A549 treated with Hydrocortisone at 1 μM for 4 hours (cell line): ENCODE measurements at places on chromosomes 6 and 20. TPM values are rescaled to one million over a fixed set of nuclear protein-coding genes. Genes with fewer than 3 reads are reported as not detected.

Gene BHLHE23
- not detected in 5 replicates for total RNA-seq

Gene GHRH
- total RNA-seq, result not detected in 5 replicates

Gene DEFB113
- not detected in 5 replicates for total RNA-seq

Gene ADGRF1
- total RNA-seq, result 0.05 TPM in 1 of 5 replicates, not detected in the others

Gene RAB32
- total RNA-seq, result 32.5 to 46.2 TPM (median 42.2 TPM) in 5 replicates

Gene MLN
- not detected in 5 replicates for total RNA-seq

Gene SRF
- total RNA-seq, result 13.9 to 17.0 TPM (median 15.7 TPM) in 5 replicates

Gene UNC5CL
- total RNA-seq, result 0.49 to 0.76 TPM (median 0.52 TPM) in 5 replicates

Gene TENT5A
- 0.85 to 1.3 TPM (median 1.0 TPM) in 5 replicates for total RNA-seq

Gene EDN1
- total RNA-seq, result 36.3 to 45.1 TPM (median 38.8 TPM) in 5 replicates

Gene KCNK15
- 0.31 to 0.72 TPM (median 0.53 TPM) in 5 replicates for total RNA-seq

Gene CCDC170
- total RNA-seq, result 0.03 to 0.12 TPM (median 0.08 TPM) in 4 of 5 replicates, not detected in the other

Gene KPNA5
- total RNA-seq, result 1.00 to 2.4 TPM (median 1.4 TPM) in 5 replicates

Gene CGA
- total RNA-seq, result 0.24 to 0.59 TPM (median 0.39 TPM) in 5 replicates

Gene CPXM1
- total RNA-seq, result 0.06 TPM in 1 of 5 replicates, not detected in the others

Gene SLC52A3
- 0.37 to 0.67 TPM (median 0.52 TPM) in 5 replicates for total RNA-seq

Gene REV3L
- total RNA-seq, result 6.3 to 8.8 TPM (median 7.2 TPM) in 5 replicates

Gene NR2E1
- total RNA-seq, result 0.03 to 0.22 TPM in 2 of 5 replicates, not detected in the others
